Tibial nerve (tissue), 4 donors: ENCODE measurements at places on chromosomes 7 and 10. TPM values are rescaled to one million over a fixed set of nuclear protein-coding genes. Genes with fewer than 3 reads are reported as not detected.

DNA sequence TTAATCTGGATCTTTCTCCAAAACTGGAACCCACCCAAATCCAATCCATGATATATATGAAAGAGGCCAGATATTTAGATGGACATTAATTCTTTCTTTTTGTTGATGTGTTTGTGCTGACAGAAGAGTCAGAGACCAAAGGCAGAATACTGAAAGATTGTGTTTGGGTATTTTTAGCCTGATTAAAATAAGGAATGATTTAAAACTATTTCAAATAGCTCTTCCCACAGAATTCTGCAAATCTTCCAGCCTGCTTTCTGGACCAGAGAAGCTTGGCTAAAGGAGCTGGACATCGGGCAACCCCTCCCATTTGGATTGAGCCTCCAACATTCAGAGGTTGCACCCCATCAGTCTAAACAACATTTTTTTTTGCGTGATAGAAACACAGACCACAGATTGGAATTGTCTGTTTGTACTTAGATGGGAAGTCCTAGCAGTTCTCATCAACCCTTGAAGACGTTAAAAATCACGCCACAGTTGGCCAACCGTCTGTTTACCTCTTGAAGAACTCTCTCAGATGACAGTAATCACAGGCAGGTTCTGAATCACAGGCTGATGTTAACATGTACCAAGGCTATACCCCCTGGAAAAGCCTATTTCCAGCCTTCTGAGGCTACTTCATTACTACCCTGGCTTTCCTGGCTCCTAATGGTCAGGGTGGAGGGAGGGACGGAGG lies 155.2 kb upstream of the NRP1 start:
- DNase-seq, result no peak

DNA sequence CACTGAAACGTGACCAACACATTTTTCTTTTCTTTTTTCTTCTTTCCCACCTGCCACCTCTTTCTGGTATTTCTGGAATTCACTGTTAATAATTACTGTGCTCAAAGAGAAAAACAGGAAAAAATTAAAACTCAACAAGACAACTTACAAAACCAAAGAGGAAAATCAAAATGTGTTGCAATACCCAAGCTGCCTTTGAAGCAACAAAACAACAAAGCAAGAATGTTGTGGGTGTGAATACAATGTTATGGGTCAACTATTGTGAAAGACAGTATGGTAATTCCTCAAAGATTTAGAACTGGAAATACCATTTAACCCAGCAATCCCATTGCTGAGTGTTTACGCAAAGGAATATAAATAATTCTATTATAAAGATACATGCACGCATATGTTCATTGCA lies 415.1 kb downstream of the GFRA1 start:
- DNase-seq, result no peak

IFIT5 gene
- 22.2 TPM for total RNA-seq

TAS2R40 gene
- total RNA-seq, result not detected

MARVELD1 gene
- total RNA-seq, result 45.3 TPM
